Activated naive CD4-positive, alpha-beta T cell treated with anti-CD3 and anti-CD28 coated beads for 36 hours (primary cell): ENCODE measurements at places on chromosomes 5 and 9. TPM values are rescaled to one million over a fixed set of nuclear protein-coding genes. Genes with fewer than 3 reads are reported as not detected.

The CAMK4 gene
- 40.6 TPM for total RNA-seq

The PDGFRB gene
- total RNA-seq = 1.0 TPM

The DIPK1B gene
- total RNA-seq = 0.10 TPM

The TCF7 gene
- total RNA-seq = 87.9 TPM

The ADAMTS19 gene
- not detected for total RNA-seq

DNA sequence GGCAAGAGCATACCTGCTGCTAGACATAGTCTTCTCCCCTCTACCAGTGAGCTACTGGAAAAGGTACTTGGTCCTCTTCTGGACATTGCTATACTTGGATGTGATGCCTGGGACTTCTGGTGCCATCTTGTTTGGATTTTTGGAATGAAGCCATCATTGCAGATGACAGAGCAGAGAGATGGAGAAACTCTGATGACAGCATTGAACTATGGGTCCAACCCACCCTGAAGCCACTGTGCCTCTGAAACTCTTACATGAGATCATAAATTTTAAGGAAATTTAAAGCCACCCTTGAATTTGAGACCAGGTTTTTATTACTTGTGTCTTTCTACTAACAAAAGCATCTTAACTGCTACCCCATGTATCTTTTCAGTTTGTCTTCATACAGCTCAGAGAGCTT lies 151.1 kb upstream of the SMIM23 start:
- no peak overlapping the region for H3K27ac ChIP-seq
- H3K4me3 ChIP-seq = no peak overlapping the region
- H3K36me3 ChIP-seq = no peaks in the 10 kb centered on the region
- H3K27me3 ChIP-seq = peaks cover 15% of the 10 kb centered on the region
- DNase-seq = no peak
- no peaks in the 10 kb centered on the region for H3K4me1 ChIP-seq

DNA sequence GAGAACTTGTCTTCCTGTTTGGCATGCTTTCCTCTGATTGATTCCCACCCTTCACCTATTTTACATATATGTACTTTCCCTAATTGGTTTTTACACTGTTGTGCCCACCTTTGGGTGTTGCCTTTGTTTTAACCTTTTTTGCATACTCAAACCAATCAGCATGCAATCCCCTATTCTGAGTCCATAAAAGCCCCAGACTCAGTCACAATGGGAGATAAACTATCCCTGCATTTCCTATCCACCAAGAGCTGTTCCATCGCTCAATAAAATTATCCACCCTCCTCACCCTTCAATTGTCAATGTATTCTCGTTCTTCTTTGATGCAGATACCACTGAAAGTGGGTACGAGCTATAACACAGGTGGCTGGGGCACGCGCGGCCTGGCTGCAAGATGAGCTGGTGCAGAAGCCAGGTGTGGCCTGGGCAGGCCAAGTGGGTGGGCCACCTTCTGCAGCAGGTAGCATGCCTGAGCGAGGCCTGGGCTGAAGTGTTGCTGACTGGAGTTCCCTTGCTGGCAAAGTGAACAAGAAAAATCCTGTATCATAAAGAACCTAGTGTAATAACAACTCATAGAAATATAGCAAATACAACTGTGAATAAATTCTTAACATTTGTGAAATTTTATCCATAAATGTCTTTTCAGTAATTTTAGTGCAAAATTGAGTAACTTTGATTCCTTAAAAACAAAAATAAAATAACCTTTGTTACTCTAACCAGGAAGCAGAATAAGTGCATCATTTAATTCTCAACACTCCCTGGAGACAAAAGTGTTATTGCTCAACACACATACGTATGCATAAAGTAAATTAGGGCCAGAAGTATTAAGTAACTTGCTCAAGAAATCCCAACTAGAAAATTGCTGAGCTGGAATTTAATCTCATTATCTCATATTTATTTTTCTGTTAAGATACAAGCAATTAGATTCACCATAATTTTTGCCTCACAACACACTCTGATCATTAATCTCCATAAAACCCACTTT lies 685.3 kb upstream of the EDIL3 start:
- no peak overlapping the region for H3K27ac ChIP-seq
- no peaks in the 10 kb centered on the region for H3K4me1 ChIP-seq
- H3K27me3 ChIP-seq = no peaks in the 10 kb centered on the region
- no peak overlapping the region for H3K4me3 ChIP-seq
- H3K36me3 ChIP-seq = no peaks in the 10 kb centered on the region
- DNase-seq = no peak

The TIMD4 gene
- total RNA-seq = 3.4 TPM

- peaks cover 2% of the 10 kb centered on the region for H3K27me3 ChIP-seq
- H3K4me1 ChIP-seq = no peaks in the 10 kb centered on the region
- H3K27ac ChIP-seq = no peak overlapping the region
- no peaks in the 10 kb centered on the region for H3K36me3 ChIP-seq
Measured at GRCh38 chr5:42120070-42120469, 195.0 kb downstream of the FBXO4 start.

DNA sequence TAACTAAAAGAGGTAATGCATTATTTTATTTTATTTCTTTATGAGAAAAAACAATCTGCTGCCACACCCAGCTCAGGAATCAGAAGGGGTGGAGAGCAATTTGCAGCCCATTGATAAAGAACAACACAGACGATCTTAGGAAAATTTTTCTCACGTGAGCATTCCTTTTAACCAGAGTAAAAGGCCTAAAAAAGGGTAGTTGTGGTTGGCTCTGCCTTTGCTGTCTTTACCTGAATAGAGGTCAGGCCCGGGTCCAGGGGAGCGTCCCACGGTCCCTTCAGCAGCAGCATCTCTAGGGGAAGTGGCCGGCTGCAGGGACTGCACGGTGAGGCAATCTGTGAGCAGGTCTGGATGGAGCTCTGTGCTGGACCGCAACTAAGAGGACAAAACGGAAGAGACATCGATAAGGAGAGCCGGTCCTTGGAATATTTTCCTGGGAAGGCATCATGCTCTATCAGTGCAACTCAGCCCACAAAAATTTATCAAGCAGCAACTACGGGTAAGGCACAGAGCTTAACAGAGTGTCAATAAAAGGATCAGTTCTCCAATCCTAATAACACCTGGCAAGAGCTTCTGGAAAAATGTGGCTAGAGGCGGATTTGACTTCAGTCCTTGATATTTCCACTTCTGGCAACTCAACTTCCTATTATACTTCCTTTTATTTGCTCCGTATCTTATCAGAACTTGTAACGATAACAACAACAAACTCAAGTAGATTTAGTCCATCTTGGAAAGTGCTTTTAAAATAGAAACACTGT lies 372.8 kb upstream of the RFX3 start:
- H3K4me1 ChIP-seq = no peaks in the 10 kb centered on the region
- H3K36me3 ChIP-seq = peaks cover 1% of the 10 kb centered on the region
- no peak for DNase-seq
- H3K27ac ChIP-seq = no peak overlapping the region
- H3K27me3 ChIP-seq = peaks cover 2% of the 10 kb centered on the region
- no peak overlapping the region for H3K4me3 ChIP-seq

GRCh38 chr5:159269723-159270122 lies 6.6 kb downstream of the UBLCP1 start:
- no peak overlapping the region for H3K4me3 ChIP-seq
- H3K27ac ChIP-seq = peak overlapping the region; percentile 11
- H3K27me3 ChIP-seq = no peaks in the 10 kb centered on the region
- H3K4me1 ChIP-seq = peaks cover 31% of the 10 kb centered on the region
- DNase-seq = no peak

DNA sequence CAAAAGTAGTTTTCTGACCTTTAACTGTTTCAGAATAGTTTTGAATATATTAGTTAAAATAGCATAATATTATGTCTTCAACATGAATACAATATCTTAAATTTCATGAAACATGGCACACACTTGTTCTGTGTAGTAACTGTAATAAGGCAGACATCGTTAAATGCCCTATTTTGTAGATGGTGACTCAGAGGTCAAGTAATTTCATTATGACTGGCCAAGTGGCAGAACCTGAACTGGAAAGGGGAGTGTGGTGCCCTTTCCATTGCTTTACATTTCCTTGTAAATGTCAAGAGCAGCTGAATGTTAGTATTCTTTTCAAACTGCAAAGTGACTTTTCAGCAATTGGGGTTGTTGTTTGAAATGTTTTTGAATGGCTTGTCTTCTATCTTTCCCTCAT lies 201.2 kb upstream of the CDKN2B start:
- peaks cover 29% of the 10 kb centered on the region for H3K4me1 ChIP-seq
- H3K36me3 ChIP-seq = no peaks in the 10 kb centered on the region
- peak; percentile 17 for DNase-seq
- H3K27me3 ChIP-seq = no peaks in the 10 kb centered on the region

The SLCO6A1 gene
- total RNA-seq = not detected

DNA sequence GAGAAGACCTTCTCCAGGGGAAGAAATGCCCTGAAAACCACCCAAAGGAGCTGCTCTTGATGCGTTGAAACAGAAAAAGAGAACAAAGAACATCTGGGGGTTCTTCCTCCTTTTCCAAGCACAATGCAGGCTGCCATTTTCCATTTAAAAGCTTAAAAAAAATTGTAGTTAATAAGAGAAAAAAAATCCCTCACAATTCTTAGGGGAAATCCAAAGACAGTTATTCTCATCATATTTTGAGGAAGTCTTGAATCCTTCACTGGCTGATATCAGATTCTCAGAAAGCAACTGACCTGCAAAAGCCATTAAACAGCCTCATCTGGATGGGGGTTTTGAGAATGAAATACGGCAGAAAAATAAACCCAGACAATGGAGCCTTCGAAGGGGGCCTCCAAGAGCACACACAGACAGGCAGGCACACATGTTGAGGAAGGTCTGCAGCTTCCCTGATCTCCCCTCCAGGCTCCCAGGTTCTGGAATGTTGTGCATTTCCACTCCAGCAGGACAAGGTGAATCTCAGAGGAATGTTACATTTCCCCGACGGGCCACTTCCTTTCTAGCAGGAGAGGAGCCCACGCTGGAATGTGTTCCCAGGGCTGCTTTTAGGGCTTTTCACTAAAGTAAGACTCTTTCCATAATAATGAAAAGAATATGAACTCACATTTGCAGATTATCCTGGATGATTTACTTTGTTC lies 159.4 kb upstream of the S1PR3 start:
- no peak overlapping the region for H3K4me3 ChIP-seq
- no peak overlapping the region for H3K27ac ChIP-seq
- DNase-seq = no peak
- H3K36me3 ChIP-seq = no peaks in the 10 kb centered on the region
- H3K4me1 ChIP-seq = peaks cover 22% of the 10 kb centered on the region

DNA sequence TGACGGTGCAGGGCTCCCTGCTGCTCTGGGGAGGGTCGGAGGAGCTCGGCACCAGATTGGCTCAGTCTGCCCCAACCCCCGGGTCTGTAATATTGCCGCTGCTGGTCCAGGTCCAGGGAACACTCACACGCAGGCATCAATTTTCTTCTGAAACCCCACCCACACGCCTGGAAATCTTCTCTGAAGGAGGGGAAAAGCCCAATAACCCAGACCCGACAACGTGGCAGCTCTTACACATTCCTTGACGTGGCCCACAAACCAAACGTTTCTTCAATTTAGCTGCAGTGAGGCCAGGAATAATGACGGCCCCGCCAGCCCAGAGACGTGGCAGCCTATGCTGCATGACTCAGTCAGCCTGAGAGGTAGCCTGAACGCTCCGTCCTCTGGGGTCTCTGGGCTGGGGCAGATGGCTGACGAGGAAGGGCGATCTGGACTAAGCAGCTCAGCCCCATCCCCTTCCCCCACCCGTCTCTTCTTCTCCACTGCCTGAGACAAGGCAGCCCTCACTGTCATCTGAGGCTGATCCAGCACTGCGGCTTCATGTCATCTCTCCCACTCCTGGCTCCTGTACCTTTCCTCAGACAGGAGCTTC lies 9.9 kb upstream of the SPARC start:
- H3K4me1 ChIP-seq = no peaks in the 10 kb centered on the region
- no peak for DNase-seq
- H3K27me3 ChIP-seq = no peaks in the 10 kb centered on the region
- no peak overlapping the region for H3K4me3 ChIP-seq
- H3K36me3 ChIP-seq = no peaks in the 10 kb centered on the region

The CLTB gene
- 53.9 TPM for total RNA-seq

The C1QTNF3 gene
- total RNA-seq = 1.1 TPM

GRCh38 chr5:138033386-138033808 lies 518 bp upstream of the FAM13B start:
- no peaks in the 10 kb centered on the region for H3K27me3 ChIP-seq
- H3K36me3 ChIP-seq = peaks cover 10% of the 10 kb centered on the region
- H3K27ac ChIP-seq = peak overlapping the region; percentile 94
- peak; percentile 60 for DNase-seq
- H3K4me3 ChIP-seq = peak overlapping the region; percentile 98
- H3K4me1 ChIP-seq = peaks cover 52% of the 10 kb centered on the region

DNA sequence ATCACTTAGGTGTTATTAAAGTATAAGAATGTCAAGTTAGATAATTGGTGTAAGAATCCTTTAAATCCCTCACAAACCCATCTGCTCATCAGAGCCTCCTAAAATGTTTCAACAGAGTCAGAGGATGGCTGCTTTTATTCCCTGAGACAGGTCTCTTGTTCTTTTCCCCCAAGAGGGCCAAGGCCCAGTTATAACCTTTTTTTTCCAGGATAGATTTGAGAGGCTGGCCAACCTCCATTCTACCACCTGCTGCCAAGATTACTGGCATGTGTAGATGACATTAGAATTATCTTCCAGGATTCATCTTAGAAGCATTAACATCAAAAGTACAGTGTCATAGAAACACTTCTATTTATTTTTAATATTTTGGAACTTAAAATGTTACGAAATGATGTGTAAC lies 305.1 kb downstream of the TRPM3 start:
- DNase-seq = no peak
- H3K4me3 ChIP-seq = no peak overlapping the region
- no peaks in the 10 kb centered on the region for H3K4me1 ChIP-seq
- H3K27me3 ChIP-seq = peaks cover 2% of the 10 kb centered on the region
- no peak overlapping the region for H3K27ac ChIP-seq

DNA sequence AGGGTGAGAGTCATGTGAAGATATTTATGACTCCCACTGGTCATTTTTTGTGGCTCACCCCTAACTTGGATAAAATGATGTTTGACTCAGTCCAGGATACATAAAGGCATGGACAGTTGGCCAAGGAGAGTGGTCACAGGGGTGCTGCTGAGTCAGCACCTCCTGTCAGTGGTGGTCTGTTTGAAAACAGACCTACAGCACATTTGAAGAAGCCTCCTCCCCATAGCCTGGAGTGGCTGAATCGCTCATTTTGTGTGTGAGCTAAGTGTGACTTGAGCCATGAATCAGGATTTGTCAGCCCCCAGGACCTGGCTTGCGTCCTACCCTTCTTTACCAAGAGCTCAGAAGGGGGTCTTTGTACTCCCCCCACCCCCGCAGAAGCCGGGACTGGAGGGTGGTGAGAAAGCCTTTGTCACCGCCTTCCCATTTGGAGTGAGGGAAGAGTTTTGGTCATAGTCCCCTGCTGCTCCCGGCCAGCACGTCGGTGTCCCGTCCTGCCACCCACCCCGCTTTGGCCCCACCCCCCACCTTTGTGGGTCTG lies 35.6 kb downstream of the TRIO start:
- H3K27me3 ChIP-seq = peaks cover 4% of the 10 kb centered on the region
- H3K4me1 ChIP-seq = no peaks in the 10 kb centered on the region
- no peaks in the 10 kb centered on the region for H3K36me3 ChIP-seq
- no peak for DNase-seq
- no peak overlapping the region for H3K4me3 ChIP-seq
- H3K27ac ChIP-seq = no peak overlapping the region

The ABO gene
- not detected for total RNA-seq

- DNase-seq = no peak
- H3K27ac ChIP-seq = peak overlapping the region; percentile 77
- H3K36me3 ChIP-seq = peaks cover 18% of the 10 kb centered on the region
- peaks cover 52% of the 10 kb centered on the region for H3K4me1 ChIP-seq
- no peaks in the 10 kb centered on the region for H3K27me3 ChIP-seq
- H3K4me3 ChIP-seq = no peak overlapping the region
Measured at GRCh38 chr5:32276173-32276853, 36.4 kb downstream of the MTMR12 start.
